ENCODE measurements at places on chromosomes 16 and 17.

- DNase-seq: no peak
Measured at GRCh38 chr17:57723427-57724025, 21.6 kb downstream of the CCDC182 start.

DNA sequence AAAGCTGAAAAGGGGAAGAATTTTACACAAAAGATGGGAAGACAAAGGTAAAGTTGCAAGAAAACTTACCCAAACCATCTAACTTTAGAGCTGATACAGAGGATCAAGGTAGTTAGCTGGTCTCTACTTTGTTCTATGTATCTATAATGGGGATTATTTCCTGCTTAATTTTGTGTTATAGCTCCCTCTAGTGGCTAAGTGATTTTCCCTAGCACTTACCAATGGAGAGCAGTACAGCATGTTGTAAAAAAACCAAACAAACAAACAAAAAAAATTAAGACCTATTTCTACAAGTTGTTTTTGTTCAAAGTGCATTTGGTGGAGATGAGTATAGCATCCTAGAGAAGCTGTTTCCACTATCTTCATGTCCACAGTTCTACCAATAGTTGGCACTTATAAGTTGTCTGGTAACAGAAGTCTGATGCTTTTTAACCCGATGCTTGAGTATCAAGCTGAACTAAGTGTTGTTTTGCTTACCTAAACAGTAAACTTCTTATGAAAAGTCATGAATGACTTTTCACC is 7.5 kb downstream of the SRSF1 start:
- peak; percentile 71 for DNase-seq

GRCh38 chr16:89197633-89198416 is 2.5 kb downstream of the SLC22A31 start:
- no peak for DNase-seq

DNA sequence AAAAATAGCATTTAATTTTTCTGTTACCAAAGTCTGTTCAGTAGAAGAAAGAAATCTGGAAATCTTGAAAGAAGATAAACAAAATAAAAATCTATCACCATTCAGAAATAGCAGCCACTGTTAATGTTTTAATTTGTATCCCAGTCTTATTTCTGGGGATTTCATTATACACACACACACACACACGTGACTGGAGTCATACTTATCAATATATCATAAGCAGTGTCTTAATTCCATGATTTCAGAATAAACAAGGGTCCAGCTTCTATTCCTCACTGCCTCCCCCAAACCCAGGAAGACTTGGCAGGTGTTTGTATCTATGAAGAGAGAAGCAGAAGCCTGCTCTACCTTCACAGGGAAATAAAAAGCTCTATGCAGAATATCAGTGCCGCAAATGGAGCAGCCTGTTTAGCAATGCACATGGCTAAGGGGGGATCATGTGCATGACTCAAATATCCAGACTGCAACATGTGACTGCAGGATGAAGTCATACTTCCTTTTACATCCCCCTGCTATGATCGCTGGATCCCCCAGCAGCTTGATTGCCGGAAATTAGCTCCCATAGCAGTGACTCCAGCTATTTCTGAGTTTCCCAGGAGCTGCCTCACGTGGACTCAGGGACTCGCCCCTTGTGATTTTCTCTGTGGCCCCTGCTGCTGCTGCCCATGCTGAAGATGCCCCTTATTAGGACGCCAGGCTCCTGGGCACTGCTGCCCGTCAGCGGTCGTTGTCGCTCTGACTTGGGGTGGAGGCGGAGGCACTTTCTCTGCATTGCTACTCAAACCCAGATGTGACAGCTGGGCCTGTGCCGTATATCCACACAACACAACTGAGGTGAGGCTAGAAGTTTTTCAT is 341.0 kb downstream of the CPPED1 start:
- peak; percentile 78 for DNase-seq

DNA sequence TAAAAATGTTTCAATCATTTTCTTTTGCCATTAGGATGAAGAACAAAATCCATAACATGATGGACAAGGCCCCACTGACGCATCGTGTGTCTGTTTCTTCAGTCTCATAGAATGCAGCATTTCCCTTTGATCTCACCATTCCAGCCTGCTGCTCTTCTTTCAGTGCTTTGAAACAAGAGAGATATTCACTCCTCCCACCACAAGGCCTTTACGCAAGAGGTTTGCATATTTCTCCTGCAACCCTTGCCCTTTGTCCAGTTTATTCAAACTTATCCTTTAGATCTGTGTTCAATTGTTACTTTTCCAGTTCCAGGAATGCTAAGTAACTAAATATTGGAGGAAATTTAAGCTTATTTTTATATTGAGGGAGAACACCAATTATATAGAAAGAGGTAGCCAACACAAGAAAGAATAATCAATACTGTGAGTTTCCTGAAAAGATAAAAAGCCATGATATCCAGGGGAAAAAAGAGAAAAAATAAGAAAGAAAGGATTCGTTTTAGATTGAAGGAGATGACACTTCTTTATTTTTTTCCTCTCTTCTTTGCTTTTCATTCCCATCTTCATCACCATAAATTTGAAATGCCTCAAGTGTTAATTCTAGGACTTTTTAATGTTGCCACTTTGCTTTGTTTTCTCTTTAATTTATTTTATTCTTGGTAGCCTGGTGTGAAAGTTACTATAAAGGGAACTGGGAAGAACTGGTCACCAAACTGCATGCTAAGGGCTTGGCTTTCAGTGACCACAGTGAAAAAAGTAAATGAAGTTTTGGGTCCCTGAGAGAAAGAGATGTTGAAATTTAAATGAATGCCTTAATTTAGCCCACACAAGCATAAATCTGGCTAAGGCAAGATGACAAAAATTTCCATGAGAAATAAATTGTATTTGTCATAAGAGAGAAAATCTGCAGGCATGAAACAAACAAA is 102.1 kb downstream of the KIF2B start:
- no peak for DNase-seq

GRCh38 chr17:50359998-50360461 is 13.0 kb downstream of the MRPL27 start:
- no peak for DNase-seq

- DNase-seq: no peak
Measured at GRCh38 chr16:981695-982144, at the start of gene SOX8. Gene SOX8, plus strand, starts transcription at chr16:981770. Its CDS starts 153 bp downstream, at chr16:981923.

- no peak for DNase-seq
Measured at GRCh38 chr16:78290872-78291591, 191.6 kb downstream of the WWOX start.

Data from fibroblast of skin of back (primary cell).